Hematopoietic multipotent progenitor cell treated with erythropoietin and hydrocortisone succinate and interleukin-3 and kit ligand, for 6 days (in vitro differentiated cells): ENCODE measurements at places on chromosomes 5 and 9.

DNA sequence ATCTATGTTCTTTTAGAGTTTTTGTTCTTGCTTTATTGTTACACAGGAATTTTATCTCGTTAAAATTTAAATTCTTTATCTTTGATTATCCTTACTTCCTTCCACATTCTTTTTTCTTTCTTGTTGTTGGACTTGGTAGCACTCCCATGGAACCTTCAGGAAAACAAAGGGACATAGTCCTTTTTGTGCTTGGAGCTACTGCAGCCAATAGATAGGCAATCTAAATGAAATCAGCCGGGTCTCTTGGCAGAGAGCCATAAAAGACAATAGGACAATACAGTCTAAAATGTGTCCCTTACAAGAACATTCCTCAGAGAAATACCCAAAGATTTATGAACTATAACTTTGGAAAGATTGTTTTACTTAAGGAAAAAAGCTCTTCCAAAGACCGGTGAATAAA is 548.1 kb upstream of the C9orf72 start:
- no peak for DNase-seq

DNA sequence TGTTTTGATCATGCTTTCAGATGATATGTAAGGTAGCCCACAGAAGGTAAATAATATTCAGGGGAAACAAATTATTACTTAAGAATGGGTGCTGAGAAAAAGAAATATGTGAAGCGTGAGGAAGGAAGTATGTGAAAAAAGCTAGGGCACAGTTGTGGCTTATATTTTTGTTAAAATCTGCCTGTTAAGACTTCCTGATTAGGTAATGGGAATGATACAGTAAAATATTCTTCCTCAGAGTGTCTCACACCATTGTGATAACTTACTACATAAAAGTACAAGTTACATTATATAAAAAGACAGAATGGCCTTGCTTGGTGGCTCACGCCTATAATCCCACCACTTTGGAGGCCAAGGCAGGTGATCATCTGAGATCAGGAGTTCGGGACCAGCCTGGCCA is 18.7 kb upstream of the PARP8 start:
- DNase-seq, result peak; percentile 30

- peak; percentile 40 for DNase-seq
Observed at GRCh38 chr9:102631559-102631958, 363.6 kb upstream of the CYLC2 start.

DNA sequence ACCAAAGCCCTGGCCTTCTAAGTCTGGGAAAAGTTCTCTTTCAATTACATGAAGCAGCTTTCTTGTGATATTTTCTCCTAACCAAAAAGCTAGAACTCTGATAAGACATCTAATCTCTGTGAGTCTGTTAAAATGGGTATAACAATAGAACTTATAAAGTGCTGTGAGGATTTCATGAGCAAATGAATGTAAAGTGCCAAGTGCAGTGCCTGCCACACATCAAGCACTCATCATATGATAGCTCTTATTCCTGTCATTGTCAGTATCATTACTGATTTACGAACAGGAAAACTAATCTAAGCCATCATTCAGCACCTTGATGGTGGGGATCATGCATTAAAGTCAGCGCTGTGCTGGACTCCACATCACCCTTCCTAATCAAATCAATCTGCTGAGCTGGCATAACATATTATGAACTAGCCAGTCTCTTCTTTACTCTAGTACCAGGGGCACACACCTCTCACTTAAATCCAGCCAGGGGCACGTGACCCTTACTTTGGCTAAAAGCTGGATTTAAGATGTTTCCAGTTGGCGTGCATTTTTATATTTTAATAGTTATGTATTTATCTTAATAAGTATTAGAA is 37.3 kb downstream of the YIPF5 start:
- no peak for DNase-seq

DNA sequence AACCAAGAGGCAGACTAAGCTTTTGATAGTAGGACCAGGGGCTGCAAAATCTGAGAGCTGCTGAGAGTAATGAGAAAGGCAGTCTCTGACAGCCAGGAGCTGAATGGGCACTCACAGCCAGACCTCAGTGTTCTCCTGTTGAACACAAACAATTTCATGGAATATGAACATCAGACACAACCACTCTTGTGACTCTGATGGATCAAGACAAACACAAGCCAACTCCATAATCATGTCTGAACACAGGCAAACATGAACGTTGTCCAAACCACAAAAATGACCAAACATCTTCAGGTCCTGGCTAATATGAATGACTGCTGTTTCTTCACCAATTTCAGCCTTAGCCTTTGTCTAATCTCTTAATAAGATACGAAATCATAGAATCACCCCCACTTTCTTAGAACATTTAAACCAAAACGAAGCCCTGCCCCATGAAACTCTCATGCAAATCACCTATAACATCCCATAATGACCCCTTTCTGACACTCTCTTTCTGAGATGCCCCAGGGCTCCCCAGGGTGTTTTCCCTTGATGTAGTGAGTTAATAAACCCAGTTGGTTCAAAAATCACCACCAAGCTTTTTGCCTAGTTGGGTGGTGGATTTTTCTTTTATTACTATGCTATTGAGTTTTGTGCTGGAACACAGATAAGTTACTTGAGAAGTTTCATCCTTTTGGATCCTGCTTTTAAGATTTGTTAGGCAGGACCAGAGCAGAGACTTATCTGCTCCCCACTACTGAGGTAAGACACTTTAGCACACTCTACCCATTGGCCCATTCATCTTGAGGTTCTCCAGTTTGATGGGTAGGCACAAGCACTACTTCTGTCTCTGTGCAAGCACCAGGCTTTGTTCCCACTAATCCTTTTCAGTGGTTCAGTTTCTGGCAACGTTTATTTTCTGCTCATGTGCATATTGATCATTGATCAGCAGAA is 5.9 kb upstream of the ERAP2 start:
- peak; percentile 35 for DNase-seq

GRCh38 chr5:67404256-67405100 is 207.9 kb upstream of the CD180 start:
- DNase-seq, result no peak

DNA sequence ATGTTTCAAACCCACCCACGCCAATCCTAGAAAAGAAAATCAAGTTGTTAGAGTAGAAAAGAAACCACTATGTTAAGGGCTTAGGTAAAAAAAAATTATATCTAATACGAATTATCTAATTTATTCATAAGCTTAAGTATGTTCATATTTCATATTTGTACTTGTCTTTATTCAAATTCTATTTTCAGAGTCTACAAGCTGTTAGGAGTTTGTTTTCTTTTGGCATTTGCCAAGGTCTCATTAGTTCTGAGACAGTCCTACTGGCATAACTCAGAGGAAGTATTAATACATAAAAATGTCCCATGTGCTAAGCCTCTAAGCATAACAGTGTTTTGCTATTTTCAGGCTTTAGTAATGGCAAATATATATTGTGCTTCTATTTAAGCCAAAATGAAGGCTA is 57.6 kb downstream of the STARD4 start:
- DNase-seq, result no peak

DNA sequence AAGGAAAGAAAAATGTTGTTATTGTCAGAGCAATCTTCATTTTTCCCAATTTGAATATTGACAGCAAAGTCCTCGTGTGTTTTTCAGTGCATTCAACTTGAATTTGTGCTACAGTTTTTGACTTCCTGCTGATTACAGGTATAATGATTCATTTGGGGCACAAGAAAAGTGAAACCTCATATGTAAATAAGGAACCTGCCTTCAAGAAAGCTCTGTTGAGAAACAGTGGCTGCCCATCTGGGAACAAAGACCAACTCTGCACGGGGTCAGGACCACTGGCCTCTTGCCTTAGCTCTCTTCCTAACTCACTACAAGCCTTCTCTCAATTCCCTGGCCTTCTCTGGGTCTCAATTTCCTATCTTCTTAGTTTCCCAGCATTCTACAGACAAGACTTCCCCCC is 21.0 kb downstream of the TIMD4 start:
- no peak for DNase-seq

DNA sequence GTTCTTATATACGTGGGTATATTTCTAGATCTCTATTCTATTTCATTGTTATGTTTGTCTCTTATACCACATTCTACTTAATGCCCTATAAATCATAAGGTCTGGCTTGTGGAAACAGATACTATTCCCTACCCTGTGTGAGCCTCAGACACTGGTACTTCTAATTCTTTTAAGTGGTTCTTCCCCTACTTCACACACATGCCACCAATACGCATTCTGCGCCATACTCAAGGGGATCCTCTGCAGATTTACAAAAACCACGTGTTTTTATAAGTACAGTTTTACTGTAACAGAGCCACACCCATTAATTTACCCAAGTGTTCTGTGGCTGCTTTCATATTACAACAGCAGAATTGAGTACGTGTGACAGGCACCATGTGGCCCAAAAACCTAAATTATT is 195.6 kb downstream of the SAXO1 start:
- no peak for DNase-seq

DNA sequence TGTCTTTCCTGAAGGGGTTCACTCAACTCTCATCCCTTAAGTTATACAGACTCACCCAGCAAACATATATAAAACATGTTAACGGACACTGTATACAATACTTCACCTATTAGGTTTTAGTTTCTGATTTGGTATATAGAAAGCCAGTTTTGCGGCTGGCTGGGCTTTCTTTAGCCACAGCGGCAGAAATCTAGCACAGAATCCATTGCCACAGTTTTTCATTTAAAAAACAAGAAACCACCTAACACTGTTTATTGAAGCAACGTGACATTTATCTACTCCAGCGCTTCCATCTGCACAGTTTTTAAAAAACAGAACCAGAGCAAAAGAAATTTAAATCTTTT is 67.3 kb downstream of the SNX30 start:
- no peak for DNase-seq

DNA sequence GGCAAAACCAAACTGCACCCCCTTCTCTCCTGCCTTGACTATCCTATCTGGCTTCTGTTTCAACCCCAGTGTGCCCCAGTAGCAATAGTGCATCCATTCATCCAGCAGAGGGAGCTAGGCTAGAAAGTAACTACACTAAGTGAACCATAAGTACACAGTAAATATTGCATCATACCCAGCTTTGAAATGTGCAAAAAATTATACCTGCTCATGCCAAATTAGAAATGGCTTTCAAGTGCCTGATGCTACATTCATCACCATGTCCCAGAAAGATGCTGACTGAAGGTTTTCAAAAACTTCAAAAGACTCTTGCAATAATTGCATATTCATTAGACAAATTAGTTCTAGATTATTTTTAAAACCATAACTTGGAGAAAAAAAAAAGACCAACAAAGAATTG is 153.5 kb downstream of the PRELID2 start:
- peak; percentile 94 for DNase-seq
